ENCODE measurements at places on chromosomes 7 and 10.
A peak's percentile ranks its signal among the peaks of the same experiment; 100 is the strongest.

- DNase-seq, result no peak
Observed at GRCh38 chr10:35440016-35440415, 103.7 kb downstream of the CCNY start.

GRCh38 chr7:96188591-96188991 lies 133.3 kb downstream of the SLC25A13 start:
- no peak for DNase-seq

GRCh38 chr10:58393317-58393716 lies 8.1 kb downstream of the TFAM start:
- DNase-seq, result no peak

- DNase-seq, result no peak
Observed at GRCh38 chr7:47474211-47474936, 107.5 kb downstream of the TNS3 start.

GRCh38 chr7:135757719-135758411 lies 9.3 kb upstream of the FAM180A start:
- no peak for DNase-seq

DNA sequence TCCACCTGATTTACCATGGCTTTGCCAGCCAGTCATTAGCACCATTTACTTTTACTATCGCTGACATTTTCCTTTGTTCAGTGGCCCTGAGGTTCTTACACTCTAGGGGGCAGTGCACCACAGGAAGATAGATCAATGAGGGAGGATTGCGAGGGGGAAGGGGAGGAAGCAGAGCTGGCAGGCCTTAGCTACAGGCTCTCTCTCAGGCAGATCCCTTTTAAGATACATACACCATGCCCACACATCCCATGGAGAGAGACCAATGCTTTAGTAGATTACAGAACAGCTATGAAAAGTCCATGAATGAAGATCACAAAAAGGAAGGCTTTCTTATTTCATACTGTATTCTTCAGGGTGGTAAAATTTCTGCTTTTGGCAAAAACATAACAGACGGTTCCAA lies 47.4 kb downstream of the DENND11 start:
- DNase-seq, result peak; percentile 34

- DNase-seq, result no peak
Observed at GRCh38 chr7:107428642-107429041, 41.2 kb upstream of the GPR22 start.

- no peak for DNase-seq
Observed at GRCh38 chr7:138338361-138338760, 121.7 kb upstream of the TRIM24 start.

GRCh38 chr10:44713307-44713706 lies 197.8 kb upstream of the TMEM72 start:
- no peak for DNase-seq

- DNase-seq, result no peak
Observed at GRCh38 chr10:22837351-22837750, 90.5 kb upstream of the ARMC3 start.

DNA sequence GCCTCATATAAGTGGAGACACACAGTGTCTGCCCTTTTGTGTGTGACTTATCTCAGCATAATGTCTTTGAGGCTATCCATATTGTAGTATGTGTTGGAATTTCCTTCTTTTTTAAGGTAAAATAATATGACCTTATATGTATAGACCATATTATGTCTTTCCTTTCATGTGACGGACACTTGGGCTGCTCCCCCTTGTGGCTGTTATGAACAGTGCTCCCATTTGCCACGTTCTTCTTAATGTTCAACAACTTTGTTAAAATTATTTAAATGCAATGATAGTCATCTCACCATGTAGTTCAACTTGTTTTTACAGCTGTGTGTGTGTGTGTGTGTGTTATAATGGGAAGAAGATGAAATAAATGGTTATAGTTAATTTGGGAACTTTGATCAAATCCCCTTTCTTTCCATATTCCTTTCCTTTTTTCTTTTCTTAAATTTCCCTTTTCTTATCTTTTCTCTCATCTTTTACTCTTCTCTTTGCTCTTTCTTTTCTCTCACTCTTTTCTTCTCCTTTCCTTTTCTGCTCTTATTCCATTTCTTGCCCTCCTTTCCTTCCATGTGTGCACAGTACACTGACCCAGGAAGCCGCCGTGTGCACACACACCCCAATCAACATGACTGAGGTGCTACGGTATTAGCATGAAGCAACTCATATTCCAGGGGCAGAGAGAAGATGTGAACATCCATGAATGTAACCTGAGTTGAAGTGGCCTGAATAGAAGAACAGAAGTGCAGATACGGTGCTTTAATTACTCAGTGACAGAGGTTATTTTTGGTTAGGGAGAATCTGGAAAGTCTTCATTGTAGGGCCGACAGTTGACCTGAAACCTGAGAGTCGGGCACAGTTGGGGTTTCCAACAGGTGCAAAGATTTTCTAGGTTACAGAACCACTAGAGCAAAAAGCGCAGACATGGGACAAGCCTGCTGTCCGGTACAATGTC lies 596.6 kb downstream of the SDK1 start:
- peak; percentile 60 for DNase-seq

- no peak for DNase-seq
Observed at GRCh38 chr7:38830826-38831225, 78.2 kb downstream of the VPS41 start.

GRCh38 chr10:108409306-108409705 lies 1244.8 kb upstream of the SORCS1 start:
- no peak for DNase-seq

- DNase-seq, result peak; percentile 74
Observed at GRCh38 chr10:91511549-91512330, 101.6 kb downstream of the HECTD2 start.
